ENCODE measurements at places on chromosomes 4 and X.

GRCh38 chr4:98686847-98687246, 28.4 kb upstream of the TSPAN5 start:
- no peak for DNase-seq

DNA sequence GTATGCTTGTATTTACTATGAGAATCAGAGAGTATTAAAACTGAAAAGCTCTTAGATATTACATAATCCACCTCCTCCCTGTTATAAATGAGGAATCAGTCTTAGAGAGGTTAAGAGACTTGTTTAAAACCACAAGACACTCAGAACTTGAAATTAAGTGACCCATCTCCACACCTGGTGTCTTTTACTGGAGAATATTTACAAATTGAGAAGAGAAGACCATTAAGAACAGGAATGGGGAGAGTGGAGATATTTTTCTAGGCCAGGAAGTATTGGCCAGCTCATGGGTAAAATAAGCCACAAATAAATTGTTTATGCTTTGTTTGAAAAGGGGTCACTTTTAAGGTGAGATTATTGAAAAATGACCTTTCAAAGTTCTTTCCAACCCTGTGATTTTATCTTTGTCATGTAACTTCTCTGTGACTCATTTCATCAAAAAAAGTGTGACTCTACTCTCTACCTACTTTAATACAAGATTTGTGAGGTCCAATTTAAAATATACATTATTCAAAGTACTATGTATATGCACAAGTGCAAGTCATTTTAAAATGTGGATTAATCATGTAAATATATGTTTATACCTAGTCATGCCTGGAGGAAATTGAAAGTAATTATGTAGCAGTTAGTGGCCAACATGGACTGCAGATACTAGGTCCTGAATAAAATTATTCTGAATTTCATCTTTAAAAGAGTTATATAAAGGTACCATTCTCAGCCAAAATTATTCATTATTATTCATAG, 15.9 kb upstream of the COX7B2 start:
- no peak for DNase-seq

DNA sequence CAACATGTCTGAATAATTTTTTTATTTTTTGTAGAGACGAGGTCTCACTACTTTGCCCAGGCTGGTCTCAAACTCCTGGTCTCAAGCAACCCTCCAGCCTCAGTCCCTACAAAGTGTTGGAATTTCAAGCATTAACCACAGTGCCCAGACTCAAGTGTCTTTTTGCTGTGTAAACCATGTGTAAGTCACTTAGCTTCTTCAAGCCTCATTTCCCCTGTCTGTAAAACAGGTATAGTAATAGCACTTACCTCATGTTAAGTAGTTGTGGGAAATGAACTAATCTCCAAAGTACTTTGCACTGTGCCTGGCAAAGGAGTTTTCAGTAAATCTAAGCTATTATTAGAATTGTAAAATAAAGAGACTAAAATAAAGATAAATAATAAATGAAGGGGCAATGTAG, 35.7 kb downstream of the STBD1 start:
- DNase-seq: no peak

GRCh38 chr4:109728385-109728784, 1.5 kb downstream of the PLA2G12A start:
- DNase-seq: no peak

- no peak for DNase-seq
Measured at GRCh38 chr4:55758066-55758465, 61.5 kb upstream of the EXOC1L start.

DNA sequence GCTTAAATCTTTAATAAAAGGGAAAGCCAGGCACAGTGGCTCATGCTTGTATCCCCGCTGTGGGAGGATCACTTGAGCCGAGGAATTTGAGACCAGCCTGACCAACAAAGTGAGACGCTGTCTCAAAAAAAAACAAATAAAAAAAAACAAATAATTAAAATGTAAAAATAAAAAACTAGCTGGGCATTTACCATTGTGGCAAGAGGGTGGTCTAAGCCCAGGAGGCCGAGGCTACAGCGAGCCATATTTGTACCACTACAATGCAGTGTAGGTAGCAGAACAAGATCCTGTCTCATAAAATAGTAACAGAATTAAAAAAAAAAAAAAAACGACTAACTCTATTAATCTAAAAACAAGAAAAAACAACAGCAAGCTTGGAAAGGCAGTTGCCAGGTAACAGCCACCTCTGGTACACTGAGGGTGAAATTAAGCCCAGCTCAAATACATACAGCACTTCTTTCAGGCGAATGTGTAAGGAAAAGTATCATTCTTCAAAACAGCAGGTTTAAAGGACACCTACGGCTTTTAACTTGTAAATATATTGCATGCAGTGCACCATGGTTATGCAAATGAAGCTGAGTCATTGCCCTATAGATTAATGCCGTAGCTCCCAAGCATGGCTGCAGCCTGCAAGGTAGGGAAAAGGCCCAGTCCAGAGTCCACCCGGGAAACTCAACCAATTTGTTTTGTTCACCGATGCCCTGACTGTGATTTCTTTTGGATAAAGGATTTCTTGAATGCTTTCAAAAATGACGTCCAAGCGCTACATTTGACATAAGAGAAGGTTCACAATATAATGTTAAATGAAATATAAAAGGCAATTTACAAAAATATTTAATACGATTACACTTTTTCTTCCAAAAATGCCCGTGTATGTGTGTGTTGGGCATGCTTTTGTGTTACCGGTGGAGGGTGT, 14.5 kb upstream of the TXLNG start:
- DNase-seq: no peak

DNA sequence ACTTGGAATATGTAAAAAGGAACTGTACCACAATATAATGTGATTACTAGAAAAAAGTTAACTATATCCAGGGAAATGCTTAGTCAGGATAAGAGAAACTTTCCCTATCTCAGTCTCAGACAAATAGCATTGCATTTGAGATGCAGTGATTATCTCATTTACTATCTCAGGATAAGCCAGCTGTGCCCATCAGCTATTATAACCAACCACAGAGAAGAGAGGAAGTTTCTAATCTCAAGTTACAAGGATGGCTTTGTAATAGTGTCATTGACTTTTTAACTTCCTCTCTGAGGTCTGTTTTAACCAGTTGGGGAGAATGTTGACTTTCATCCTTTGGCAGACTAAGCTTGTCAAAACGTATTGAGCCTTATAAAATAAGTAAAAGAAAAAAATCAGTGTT, 56.5 kb downstream of the SNX25 start:
- no peak for DNase-seq

DNA sequence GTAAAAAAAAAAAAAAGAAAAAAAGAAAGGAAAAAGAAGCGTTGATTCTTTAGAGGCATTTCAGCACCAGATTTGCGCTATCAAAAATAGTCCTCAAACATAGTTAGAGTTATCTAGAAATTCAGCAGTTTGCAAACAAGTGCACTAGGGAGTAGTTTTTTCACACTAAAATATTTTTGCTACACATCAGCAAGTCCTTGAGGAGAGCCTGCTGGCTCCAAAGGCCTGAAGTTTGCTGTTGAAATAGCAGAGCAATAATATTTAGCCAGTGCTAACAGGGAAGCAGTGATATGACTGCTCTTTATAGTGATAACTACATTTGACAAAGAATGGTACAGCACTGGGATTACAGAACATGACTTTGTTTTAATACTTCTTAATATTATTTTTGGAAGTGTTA, 472.2 kb downstream of the PCDH7 start:
- no peak for DNase-seq

DNA sequence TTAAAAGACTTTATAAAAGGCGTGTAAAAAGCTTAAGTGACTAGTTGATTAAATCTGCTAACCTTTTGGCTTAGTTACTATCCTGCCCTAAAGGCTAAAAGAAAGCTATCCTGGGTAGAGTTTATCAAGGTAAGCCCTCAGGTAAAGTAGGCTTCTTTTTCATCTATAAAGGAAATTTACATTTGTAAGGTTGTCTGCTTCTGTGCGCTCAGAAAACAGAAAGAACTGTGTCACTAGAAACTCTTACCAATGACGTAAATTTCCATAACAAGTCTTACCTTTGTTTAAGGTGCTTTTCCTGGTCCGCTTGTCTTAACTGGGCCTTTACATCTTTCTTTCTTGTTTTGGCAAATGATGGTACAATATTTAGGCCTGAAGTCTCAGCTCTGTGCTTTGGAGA, 37.7 kb upstream of the FGF2 start:
- no peak for DNase-seq

- DNase-seq: no peak
Measured at GRCh38 chr4:36712013-36712412, 430.6 kb downstream of the DTHD1 start.

DNA sequence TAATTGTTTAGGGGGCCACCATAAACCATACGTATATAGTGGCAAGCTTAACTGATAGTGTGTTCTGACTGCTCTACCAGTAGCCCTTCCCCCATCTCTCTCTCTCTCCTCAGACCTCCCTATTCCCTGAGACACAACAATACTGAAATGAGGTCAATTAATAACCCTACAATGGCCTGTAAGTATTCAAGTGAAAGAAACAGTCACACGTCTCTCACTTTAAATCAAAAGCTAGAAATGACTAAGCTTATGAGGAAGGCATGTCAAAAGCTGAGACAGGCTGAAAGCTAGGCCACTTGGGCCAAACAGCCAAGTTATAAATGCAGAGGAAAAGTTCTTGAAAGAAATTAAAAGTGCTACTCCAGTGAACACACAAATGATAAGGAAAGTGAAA, 78.0 kb downstream of the PRDM5 start:
- DNase-seq: no peak

- DNase-seq: no peak
Measured at GRCh38 chrX:14220386-14220944, 190.8 kb upstream of the GEMIN8 start.

DNA sequence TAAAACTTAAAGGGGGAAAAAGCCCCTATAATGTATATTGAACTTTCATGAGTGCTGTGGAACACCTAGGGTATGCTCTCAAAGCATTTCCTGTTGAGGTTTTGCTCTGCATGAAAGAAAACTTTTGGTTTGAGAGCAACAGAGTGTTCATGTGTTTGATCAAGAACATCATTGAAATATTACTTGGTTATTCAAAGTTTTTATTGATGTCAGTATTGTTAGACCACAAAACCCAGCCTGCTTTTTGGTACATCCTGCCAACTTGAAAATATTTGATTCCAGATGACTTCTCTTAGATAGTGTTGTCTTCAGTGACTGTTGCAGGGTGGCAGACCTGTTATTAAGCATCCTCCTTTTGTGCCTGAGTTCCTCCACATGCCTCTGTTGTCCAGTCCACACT, 68.0 kb downstream of the N4BP2 start:
- DNase-seq: no peak

DNA sequence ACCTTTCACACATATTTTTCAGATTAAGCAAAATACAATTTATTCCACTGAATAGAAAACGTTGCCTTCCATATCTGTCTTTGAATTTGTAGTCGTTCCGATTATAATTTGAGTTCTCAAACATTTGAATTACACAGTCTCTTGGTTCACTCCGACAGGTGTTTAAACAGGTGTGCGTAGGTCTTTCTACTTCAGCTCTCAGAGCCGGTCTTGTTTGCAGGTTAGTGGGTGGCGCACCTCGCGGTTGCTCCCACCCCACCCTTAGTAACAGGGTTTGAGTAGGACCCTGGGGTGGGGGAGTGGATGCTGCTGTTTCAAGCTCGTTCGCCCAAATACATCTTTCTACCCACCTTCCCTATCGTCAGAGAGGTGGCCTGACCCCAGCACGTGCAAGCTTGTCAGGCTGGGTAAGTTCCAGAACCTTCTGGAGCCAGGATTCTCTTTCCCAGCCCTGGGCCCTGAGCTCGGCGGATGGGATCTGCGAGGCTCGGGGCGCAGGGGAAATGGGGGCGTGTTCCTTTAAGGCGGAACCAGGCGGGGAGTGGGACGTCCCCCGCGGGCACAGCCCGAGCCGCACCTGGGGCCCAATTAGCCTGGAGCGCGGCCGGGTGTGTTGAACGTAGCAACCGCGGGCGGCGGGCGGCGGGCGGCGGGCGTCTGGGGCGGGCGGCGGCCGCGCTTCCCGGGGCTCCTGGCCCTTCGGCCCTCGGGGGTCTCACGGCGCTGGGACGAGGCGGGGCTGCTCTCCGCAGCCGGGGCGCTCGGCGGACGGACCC, at the start of gene FAM149A:
Gene FAM149A (plus strand): TSS at position 591 of the 776 bp plus-strand sequence.
- peak; percentile 7 for DNase-seq

DNA sequence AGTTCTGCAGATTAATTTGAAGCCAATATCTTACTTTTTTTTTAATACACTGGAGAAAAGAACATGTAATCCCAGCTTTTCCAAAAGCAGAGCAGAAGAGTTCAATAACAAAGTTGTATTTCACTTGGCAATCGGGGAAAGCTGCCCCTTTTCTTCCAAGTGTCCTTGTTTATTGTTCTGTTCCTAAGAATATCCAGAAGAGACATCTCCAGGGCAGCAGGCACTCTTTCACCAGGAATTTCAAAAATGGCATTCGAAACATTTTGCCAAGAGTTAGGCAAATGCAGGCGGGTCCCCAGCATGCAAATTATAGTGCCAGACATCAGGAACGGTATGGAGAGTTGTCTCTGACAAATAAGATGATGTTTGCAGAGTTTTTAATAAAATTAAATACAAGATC, 494.5 kb downstream of the BCOR start:
- no peak for DNase-seq

- DNase-seq: no peak
Measured at GRCh38 chr4:183831026-183831446, 74.1 kb upstream of the STOX2 start.

- DNase-seq: no peak
Measured at GRCh38 chrX:47047989-47048388, 30.3 kb upstream of the RGN start.

- DNase-seq: peak; percentile 10
Measured at GRCh38 chrX:49001521-49002090, 458 bp downstream of the GRIPAP1 start.

DNA sequence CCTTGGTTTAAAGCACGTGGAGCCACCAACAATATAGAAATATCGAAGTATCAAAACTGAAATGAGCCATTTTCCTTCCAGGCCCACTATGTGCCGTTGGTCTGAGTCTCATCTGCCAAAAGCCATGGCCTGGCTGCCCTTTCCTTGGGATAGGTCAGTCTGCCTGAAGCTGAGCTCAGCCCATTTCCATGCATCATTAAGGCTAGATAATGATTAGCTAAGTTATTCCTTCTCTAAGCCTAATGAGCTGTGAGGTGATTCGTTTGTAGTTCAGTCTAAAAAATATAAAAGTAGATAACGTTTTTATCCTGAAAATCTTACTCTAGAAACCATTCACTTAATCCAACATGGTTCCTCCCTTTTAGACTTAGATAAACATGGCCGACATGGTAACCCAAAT, 936.2 kb upstream of the LCORL start:
- DNase-seq: no peak

DNA sequence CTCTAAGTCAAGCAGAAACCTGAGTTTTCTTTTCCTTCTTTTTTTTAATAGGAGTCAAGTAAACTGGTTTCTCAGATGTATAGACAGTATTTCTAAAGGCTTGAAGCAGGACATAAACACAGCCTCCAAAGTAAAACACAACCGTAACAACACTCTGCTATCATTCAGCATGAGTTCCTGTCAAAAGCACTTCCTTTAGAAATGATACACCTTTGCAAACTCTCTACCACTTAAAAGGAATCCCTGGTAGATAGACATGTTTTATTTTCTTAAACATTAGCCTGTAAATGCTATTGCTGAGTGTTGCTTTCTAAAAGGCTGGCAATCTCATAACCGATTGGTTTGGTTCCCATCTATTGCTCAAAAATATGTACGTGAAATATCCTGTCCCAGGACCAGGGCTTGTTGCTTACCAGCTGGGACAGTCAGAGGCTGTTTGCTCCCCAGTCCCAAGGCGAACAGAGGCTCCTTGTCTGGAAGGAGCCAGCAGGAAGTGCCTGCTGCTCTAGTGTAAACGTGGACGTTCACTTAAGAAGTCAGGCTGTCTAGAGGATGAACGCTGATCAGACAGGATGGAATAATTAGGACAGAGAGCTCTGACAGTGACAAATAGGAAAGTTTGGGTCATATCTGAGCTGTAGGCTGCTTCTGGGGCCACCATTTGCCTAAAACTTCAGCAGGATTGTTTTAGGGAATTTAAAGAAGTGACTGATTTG, 173.9 kb upstream of the KLF3 start:
- no peak for DNase-seq
